ENCODE measurements at places on chromosomes 12 and 14. TPM values are rescaled to one million over a fixed set of nuclear protein-coding genes. Genes with fewer than 3 reads are reported as not detected.

GRCh38 chr12:286531-287300, 24.1 kb upstream of the SLC6A13 start:
- DNase-seq = no peak

- DNase-seq = no peak
These were observed 38.3 kb downstream of the DAO start for GRCh38 chr12:108918206-108918605.

DNA sequence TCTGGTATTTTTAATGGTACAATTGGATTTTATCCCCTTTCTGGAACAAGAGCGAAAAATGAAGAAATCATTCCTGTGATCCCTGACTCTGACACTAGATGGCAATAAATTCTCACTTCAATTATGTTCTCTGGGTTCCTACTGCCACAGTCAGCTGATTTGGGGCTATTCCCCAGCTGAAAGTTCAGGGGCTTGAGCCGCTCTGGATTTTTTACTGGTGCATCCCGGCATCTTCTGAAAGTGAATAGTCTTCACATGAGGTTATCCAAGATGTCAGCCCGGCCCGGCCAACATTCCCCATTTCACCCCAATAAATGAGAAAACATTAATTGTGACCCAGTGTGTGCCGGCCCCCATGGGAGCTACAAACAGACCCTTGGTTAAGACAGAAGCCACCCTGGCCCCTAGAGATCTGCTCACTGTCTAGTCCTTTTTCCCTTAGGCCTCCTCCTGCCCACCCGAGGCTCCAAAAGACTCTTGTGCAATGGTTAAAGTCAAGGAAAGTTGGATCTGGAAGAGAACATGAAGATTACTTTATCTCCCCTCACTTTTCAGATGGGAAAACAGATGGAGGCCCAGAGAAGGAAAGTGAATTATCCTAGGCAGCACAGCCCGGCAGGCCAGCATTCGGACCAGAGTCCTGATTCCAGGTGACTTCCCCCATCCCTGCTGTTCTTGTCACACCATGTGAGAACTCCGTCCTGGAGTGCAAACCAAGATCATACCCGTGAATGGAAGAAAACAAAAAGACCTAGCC, 20.8 kb downstream of the CKAP4 start:
- DNase-seq = peak; percentile 49

GRCh38 chr14:99420711-99421110, 59.9 kb downstream of the SETD3 start:
- DNase-seq = peak; percentile 64

DNA sequence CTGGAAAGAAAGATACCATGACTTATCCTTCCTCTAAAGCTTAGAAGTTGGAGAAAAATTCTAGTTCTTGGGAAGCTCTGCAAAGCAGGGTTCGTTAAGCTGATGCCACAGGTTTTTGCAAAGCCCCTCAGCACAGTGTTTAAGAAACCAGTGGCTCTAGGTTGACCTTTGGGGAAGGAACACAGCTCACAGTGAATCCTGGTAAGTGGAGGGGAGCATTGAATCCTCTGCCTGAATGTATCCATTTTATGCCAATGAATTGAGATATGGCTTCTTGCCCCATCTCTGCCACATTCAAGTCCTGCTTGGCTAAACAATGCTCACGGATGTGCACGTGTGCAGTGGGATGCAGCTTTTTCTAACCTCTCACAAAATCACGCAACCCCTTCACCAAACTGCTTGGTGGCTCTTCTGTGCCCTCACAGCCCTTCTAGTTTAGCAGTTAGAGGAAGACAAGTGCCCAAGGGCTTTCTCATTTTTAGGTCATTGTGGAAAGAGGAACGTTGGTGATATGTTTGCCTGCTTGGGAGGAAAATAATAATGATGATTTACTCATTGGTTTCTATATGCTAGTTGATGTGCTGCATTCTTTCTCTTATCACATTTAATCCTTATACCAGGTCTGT, 111.3 kb downstream of the DAD1 start:
- no peak for DNase-seq

- DNase-seq = no peak
These were observed 7.7 kb downstream of the GPR33 start for GRCh38 chr14:31480156-31480555.

- DNase-seq = no peak
These were observed 8.8 kb downstream of the P2RX4 start for GRCh38 chr12:121218588-121219352.

DNA sequence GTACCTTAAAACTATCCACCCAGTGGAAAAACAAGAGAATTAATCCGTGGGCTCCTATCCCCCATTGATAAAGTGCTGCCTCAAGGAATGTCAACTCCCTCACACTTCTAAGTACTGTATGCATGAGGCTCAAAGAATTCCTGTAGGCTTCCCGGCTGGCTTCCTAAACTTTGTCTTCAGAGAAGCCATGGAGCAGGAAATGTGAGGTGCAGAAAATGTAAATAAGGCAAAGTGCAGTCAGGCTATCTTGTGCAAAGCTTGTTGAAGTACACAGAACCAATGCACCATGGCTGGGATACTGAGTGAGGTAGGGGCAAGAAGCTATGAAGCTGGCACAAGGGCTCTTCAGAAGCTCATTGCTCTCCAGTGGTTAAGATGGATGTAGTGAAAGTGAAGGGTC, 611.0 kb downstream of the FSCB start:
- DNase-seq = no peak

- DNase-seq = no peak
These were observed 480.7 kb upstream of the DCN start for GRCh38 chr12:91663310-91663709.

- DNase-seq = no peak
These were observed 7.4 kb upstream of the SNAPC1 start for GRCh38 chr14:61754627-61755381.

DNA sequence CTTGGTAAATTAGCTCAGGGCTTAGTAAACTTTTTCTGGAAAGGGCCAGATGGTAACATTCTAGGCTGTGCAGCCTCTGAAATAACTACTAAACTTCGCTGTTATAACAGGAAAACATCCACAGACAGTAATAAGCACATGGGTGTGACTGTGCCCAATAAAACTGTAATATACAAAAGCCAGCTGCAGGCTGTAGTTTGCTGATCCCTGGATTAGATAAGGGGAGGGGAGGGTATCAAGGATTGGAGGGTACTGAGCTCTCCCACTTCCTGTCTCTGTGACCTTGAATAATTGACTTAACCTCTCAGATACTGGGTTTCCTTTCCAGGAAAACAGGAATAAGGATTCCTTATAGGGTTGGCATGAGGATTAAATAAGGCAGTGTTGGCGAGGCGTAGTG, 81.2 kb downstream of the CCDC60 start:
- DNase-seq = no peak

DNA sequence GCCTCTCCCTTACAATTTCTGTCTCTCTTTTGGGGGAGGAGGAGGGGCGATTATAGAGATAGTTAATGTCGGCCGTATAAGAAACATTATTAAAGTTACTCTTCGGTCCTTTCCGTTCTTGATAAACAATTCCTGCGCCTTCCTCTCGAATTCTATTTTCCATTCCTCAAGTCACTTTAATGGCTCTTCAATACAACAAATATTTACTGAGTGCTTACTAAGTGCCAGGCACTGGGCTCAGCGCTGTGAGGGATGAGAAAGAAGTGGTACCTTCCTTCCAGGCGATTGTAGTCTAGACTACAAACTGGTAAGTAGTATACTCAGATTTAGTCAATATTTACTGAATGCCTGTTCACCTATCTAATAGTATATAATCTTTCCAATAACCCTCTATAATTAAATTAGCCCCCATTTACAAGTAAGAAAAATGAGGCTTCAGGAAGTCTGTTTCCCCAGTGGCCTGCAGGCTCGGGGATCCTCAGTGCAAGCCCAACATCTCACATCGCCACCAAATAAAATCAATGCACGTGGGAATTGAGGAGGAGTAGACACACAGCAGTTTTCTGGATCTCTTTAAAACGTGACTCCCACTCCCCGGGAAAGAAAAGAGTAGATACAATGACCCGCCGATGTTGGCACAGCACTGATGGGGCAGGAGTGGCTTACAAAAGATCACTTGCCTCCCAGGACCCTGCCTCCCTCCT, 589 bp upstream of the ZNF219 start:
- DNase-seq = no peak

GRCh38 chr14:90503582-90503981, 106.8 kb downstream of the CALM1 start:
- DNase-seq = peak; percentile 69

DNA sequence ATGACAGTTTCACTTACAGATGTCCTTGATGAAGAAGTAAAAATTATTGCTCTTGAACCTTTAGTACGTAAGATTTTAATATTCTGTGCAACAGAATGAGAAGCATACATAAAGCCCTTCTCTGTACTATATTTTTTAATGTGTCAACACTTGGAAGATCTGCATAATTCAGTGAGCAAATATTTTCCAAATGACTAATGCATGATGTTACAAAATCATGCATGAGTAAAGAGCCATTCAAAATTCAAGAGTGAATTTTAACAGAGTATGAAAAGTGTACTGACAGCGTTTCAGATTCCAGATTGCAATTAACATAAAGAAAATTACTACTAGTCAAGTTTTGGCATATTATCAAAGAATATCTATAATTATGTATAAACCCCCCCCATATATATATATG, 101.4 kb upstream of the BBS10 start:
- no peak for DNase-seq

GRCh38 chr12:51867796-51868428, 19.4 kb upstream of the FIGNL2 start:
- peak; percentile 11 for DNase-seq

- no peak for DNase-seq
These were observed 35.4 kb downstream of the TAOK3 start for GRCh38 chr12:118337194-118337838.

DNA sequence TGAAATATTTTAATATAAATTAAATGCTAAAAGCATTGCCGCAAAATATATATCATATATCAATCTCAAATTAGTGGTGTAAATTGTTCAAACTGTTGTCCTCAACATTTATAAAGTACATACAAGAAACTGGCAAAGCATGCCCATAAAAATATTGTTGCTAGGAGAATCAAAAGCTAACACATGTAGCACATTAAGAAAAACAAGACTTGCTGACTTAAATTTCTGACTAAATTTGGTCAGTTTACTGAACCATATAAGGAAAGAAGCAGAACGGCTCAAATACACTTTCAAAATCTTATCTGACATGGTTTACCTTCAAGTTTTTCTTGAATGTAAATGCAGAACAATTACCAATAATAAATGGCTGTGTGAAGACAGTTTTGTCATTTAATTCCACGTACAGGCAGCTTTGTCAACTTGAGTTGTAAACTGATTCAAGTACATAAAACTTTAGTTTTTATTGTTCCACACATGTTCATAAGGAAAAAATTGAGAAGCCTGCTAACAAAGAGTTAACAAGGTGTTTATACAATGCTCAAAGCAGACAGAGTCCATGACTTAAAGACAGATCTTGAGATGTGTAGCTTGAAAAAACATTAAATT, 50.4 kb downstream of the PPP1R12A start:
- no peak for DNase-seq

Gene MORN3
- total RNA-seq = 0.22 TPM

Gene PPP1R36
- 10.4 TPM for total RNA-seq

Gene CLEC2A
- not detected for total RNA-seq

Gene ARMH4
- 3.5 TPM for total RNA-seq

Gene ATP2A2
- 287 TPM for total RNA-seq

Gene TESPA1
- total RNA-seq = 1.7 TPM

Gene PPP1R1A
- 0.75 TPM for total RNA-seq

Gene RHOJ
- 19.1 TPM for total RNA-seq
